ENCODE measurements at places on chromosomes 16 and 17. TPM values are rescaled to one million over a fixed set of nuclear protein-coding genes. Genes with fewer than 3 reads are reported as not detected.

The DPEP3 gene
- not detected for polyA plus RNA-seq

The TPSAB1 gene
- polyA plus RNA-seq: 3.8 TPM

The KRTAP3-1 gene
- not detected for polyA plus RNA-seq

The MRTFB gene
- polyA plus RNA-seq: 7.5 TPM

The NMRAL1 gene
- 28.2 TPM for polyA plus RNA-seq

The ASIC2 gene
- polyA plus RNA-seq: not detected

The ADPRM gene
- 12.1 TPM for polyA plus RNA-seq

The STH gene
- not detected for polyA plus RNA-seq
